Psoas muscle (tissue), 8 donors: ENCODE measurements at places on chromosomes 4 and X. TPM values are rescaled to one million over a fixed set of nuclear protein-coding genes. Genes with fewer than 3 reads are reported as not detected.

DNA sequence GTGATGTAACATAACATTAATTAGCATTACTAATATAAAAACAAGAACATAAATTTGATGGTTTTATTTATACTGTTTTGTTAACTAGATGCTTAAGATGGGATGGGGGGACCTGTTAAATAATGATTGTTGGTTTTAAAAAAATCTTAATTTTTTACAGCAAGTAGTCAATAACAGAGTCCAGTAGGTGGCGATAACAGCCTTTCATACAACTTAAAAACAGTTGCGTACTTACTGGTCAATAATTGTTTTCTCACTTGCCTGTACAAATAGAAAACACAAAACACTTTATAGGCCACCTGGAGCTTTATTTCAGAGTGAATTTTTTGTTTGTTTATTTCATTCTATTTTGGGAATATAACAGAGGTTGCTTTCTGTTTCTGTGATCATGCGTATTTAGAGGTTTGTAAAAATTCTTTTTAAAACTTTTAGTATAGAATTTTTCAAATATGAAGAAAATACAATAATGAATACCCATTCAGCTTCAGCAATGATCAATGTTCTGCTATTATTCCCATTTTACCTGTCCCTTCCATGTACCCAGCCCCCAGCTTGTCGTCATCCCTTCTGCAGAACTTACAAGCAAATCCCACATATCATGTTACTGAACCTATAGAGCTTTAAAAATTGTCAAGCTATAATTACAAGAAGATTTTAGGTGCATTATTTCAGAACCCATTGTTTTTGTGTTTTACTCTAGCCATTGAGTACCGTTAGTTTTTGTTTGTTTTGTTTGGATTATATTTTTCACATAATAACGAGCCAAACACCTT, 97.1 kb downstream of the MRPL1 start:
- no peak for DNase-seq

- no peak for DNase-seq
Measured at GRCh38 chr4:41154010-41154813, 60.1 kb downstream of the APBB2 start.

- no peak for DNase-seq
Measured at GRCh38 chr4:60885011-60885410, 315.1 kb upstream of the ADGRL3 start.

- no peak for DNase-seq
Measured at GRCh38 chr4:74441744-74442143, 3.2 kb upstream of the AREG start.

GRCh38 chrX:44303119-44303518, 40.4 kb downstream of the EFHC2 start:
- no peak for DNase-seq

GRCh38 chr4:5340991-5341451, 289.7 kb downstream of the STK32B start:
- no peak for DNase-seq

DNA sequence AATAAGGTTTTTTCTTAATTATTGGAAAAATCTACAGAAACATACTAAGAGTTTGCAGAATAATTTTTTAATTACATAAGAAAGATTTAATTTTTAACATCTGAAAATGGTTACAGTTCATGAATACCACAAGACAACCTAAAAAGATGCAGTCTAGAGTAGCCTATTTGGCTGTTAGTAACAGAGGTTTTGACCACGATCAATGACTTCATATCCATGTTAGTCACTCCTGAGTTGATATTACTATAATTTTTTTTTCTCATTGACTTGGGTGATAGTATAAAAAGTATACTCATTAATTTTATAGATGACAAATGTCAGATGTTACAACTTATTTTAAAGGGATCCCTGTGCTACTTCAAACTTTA, 272.5 kb downstream of the DCTD start:
- no peak for DNase-seq

GRCh38 chrX:25733148-25733547, 405.0 kb upstream of the MAGEB18 start:
- no peak for DNase-seq

- no peak for DNase-seq
Measured at GRCh38 chr4:57588557-57588956, 478.4 kb upstream of the IGFBP7 start.

DNA sequence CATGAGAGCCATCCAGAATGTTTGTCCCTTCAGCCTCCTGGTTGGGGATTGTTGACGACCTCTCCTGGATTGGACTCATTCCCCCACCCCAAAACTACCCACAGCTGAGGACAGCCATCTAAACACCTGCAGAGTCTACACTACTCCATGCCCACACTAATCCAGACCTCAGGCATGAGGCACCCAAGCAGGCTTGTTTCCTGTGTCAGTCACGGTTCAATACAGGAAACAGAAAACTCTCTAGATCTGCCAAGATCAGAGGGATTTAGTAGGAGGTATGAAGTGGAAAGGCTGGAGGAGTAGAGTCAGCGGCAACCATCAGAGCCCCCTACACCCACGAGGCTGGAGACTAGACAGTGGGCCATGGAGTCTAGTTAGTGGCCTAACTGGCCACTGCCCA, 37.7 kb downstream of the HAND2 start:
- DNase-seq = no peak

GRCh38 chr4:120659616-120660170, 262.8 kb downstream of the PRDM5 start:
- no peak for DNase-seq

DNA sequence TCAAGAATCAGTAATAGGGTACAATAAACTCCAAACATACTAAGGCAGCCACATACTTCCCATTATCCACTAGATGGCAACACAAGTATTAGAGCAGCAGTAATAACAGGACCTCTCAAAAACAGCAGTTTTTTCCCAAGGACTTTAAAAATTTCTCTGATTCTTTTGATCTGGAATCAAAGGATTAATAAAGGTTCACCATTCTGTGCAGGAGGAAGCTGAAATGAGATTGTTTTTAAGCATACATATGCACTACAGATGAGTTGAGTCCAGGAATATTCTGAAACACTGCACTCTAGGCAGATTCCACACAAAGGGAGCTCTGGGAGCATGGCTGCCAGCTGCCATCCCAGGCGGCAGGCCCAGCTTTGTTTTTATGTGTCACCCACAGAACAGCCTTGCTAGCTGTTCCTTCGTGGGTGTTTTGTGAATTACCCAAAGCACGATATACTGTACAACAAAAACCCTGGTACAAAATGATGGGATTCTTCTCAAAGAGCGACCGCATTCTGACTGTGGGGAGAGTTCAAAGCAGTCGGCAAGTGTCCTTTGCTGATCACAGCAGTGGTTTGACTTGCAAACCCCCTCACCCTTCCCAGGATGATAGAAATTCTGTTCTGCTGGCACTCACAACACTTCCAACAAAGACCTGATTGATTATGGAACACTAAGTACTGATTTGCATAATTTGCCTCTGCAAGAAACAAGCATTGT, 61.0 kb downstream of the STX18 start:
- no peak for DNase-seq

GRCh38 chr4:67922697-67923096, 38.9 kb upstream of the TMPRSS11D start:
- DNase-seq = no peak

- no peak for DNase-seq
Measured at GRCh38 chr4:156933633-156934258, 37.9 kb downstream of the PDGFC start.

DNA sequence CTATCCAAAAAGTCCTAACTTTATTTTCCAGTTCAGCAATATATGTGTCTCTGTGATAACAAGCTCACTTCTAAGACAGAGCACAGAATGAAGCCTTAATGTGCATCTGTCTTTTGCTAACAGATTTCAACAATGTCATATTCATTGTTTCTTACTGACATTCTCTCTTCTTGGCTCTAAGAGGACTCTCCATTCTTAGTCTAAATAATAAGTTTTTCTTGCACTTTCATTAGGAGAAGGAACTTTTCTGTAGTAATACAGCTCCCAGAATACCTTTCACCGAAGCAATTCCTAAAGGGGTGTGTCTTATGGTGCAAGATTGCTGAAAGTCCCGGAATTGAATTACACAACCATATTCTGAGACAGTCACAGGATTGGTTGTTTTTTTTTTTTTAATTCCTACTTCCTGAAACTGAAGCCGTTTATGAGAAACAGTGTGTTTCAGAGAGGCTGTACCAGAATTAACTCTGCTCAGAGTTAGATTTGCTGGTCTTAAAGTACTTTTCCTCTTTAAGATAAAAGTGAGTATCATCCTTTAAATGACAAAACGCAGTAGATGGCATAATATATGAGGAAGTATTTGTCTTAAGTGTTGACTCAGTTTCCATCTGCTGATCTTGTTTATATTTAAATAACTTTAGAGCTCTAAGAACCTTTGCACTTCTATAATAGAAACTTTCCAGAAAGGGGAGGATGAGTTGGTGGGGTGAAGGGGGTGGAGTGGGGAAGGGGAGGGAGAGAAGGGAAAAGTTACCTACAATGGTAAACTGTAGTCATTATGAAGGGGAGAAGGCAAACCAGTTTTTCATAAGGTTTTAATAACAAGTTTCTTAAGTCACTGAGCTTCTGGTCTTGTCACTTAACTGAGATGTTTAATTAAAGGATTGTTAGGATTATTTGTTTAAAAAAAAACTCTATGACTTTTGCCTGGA, at the start of gene ALPK1:
Gene ALPK1 (plus strand): TSS at position 421 of the 932 bp plus-strand sequence.
- DNase-seq = no peak

GRCh38 chr4:150491132-150492049, 90.6 kb upstream of the MAB21L2 start:
- no peak for DNase-seq

DNA sequence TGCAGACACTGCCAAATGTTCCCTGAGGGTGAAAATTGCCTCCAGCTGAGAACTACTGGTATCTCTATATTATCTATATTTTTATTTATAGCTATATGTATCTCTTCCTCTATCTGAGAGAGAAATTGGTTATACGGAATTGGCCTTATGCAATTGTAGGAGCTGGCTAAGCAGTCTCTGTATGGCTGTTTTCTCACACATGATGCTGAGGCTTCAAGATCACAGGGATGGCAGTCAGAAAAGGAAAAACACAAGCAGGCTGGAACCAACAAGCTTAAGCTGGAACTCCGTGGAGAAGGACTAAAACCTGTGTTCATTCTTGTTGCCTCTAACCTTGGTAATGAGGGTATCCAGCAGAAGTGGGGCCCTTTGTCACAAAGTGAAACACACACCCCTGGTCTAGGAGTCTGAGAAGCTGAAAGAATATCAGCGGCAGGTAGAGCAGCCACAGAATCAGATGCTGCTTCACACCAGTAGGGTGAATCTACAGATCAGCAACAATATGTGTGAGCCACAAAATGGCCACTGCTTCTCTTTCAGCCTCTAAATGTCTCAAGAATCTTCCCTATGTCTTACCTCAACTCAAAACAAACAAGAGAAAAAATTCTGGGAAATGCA, 166.5 kb upstream of the PPP1R2C start:
- no peak for DNase-seq

GRCh38 chr4:100641336-100641735, 123.5 kb upstream of the EMCN start:
- no peak for DNase-seq

DNA sequence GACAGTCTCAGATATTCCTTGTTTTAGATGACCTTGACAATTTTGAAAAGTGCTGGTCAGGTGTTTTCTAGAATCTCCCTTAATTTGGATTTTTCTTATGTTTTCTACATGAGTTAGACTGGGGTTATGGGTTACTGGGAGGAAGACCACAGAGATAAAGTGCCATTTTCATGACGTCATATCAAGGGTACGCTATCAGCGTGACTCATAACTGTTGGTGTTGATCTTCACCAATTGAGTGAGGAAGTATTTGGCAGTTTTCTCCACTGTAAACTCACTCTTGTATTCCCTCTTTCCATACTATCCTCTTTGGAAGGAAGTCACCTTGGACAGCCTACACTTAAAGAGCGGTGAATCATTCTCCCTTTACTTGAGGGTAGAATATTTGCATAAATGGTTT, 56.9 kb downstream of the MAGEC1 start:
- DNase-seq = no peak

The DRP2 gene
- total RNA-seq = 0.02 TPM

The ADH7 gene
- total RNA-seq = not detected

The IL21 gene
- not detected for total RNA-seq

The ZNF41 gene
- 14.3 TPM for total RNA-seq

The CPZ gene
- total RNA-seq = not detected

The NUP62CL gene
- total RNA-seq = not detected

The PALLD gene
- total RNA-seq = 215 TPM

The SLC25A4 gene
- 1,107 TPM for total RNA-seq

The PAGE2B gene
- total RNA-seq = not detected

The C4orf51 gene
- not detected for total RNA-seq

The FATE1 gene
- 0.39 TPM for total RNA-seq

The ABCG2 gene
- 0.19 TPM for total RNA-seq
